Activated CD4-positive, alpha-beta T cell treated with anti-CD3 and anti-CD28 coated beads, Interleukin-2, amount 50 U/mL, for 16 hours (primary cell): ENCODE measurements at places on chromosomes 2 and 18.

- DNase-seq, result no peak
These were observed 49.0 kb downstream of the KYNU start for GRCh38 chr2:142926445-142926844.

- no peak for DNase-seq
These were observed 177.2 kb upstream of the CXCR4 start for GRCh38 chr2:136295168-136295567.

- DNase-seq, result no peak
These were observed 126.1 kb downstream of the INHBB start for GRCh38 chr2:120472031-120472430.

- DNase-seq, result no peak
These were observed 141.4 kb upstream of the SERTAD2 start for GRCh38 chr2:64795024-64795592.

DNA sequence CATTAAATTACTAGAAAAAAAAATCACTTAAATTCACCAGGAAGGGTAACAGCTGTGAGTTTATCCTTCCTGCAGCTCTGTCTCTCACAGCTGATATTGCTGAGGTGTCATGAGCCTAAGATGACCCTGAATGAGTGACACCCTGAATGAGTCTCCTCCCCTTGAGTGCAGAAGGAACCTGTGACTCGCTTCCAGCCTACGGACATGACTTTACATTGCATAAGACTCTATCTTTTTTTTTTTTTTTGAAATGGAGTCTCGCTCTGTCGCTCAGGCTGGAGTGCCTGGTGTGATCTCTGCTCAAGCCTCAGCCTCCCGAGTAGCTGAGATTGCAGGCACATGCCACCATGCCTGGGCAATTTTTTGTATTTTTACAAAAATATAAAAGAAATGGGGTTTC, 14.1 kb downstream of the MRO start:
- no peak for DNase-seq

GRCh38 chr2:202643012-202643858, 8.5 kb downstream of the FAM117B start:
- peak; percentile 39 for DNase-seq

DNA sequence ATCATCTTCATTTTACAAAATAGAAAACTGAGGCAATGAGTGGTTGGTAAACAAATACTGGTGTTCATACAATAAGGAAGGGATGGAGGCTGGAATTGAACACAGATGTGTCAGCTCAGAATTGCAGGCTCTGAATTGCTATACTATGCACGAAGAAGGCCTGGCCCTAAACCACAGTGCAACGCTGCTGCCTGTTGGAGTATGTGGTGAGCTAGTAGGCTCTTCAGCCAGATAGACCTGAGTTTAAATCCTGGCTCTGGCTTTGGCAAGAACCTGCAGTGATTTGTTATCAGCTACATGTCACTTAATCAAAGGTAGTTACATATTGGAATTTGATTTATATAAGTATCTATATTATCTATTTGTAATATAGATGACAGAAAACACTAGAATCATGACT, 1602.4 kb upstream of the CELF4 start:
- DNase-seq, result no peak

GRCh38 chr2:72457801-72458516, 310.3 kb upstream of the CYP26B1 start:
- DNase-seq, result no peak

DNA sequence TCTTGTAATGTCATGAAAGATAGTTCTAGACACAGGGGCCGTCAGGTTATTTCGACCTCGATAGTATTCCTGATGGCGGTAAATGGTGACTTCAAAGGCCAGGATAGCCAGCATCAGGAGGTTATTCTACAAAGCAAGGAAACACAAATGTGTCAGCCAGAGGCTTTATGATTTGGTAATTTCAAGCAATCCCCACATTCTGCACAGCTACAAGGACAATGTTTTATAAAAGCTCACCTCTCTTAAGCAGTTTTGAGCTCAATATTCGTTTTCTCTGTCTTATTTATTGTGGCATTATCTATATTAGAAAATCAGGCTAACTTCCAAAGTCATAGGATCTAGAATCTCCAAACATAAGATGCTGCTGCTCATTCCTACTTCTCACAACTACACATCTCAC, 235.2 kb downstream of the NAPG start:
- DNase-seq, result no peak

GRCh38 chr2:230987137-230988020, 8.5 kb upstream of the SPATA3 start:
- DNase-seq, result peak; percentile 84

DNA sequence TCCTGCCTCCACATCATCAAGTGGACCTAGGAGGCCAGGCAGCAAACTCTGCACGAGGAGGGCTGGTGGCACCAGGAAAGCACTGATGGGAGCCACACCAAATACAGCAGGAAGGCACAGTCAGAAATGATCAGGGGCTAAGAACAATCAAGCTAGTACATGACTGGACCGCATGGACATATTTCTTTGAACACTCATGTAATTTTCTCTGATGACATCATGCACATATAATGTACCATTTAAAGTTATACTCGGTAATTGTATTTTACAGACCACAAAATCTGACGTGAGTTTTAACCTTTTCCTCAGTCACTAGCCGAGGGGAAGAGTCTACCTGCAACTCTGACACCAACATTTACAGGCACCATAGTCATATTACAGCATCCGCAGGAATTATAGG, 76.7 kb downstream of the XDH start:
- no peak for DNase-seq

DNA sequence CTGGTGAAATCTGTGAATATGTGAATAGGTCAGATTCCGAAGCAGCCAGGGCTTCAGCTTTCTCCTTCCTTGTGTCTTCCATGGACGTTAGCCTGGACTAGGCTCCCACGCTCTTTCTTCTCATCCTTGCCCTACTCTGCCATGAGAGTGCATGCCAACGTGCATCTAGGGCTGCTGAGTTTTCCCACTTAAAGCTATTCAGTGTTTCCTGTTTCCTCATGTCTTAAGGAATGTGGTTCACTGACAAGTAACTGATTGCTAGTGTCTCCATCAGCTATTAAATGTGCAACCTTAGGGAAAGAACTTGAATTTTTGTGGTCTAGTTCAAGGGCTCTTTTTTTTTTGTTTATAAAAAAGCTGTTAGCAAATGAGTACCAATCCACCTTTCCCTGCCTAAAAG, 642.3 kb upstream of the LINC00305 start:
- no peak for DNase-seq

- no peak for DNase-seq
These were observed 55.8 kb downstream of the KCNE4 start for GRCh38 chr2:223107825-223108224.

- DNase-seq, result no peak
These were observed 594 bp downstream of the RAD51AP2 start for GRCh38 chr2:17517481-17518211.
